ENCODE measurements at places on chromosomes 11 and 22.

DNA sequence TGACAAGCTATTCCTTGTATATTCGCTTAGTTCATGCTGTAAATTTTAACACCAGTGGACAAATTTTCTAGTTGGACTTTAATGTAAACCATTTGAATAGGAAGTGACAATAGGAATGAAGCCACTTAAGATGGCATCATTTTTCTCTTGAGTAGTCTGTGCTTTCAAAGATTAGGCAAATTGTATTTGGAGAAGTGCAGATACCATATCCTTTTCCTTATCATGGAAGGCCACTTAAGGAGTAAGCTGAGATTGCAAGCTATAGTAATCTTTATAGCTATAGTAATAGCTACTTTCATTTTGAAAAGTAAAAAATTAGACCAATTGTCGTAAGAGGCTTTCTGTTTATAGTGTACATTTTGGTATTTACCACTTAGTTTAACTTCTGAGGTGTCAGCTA, 12.8 kb downstream of the CAPRIN1 start:
- H3K27me3 ChIP-seq: no peaks in the 10 kb centered on the region
- H3K4me1 ChIP-seq: peaks cover 74% of the 10 kb centered on the region
- H3K4me3 ChIP-seq: no peak overlapping the region
- no peaks in the 10 kb centered on the region for H3K36me3 ChIP-seq
- DNase-seq: no peak

DNA sequence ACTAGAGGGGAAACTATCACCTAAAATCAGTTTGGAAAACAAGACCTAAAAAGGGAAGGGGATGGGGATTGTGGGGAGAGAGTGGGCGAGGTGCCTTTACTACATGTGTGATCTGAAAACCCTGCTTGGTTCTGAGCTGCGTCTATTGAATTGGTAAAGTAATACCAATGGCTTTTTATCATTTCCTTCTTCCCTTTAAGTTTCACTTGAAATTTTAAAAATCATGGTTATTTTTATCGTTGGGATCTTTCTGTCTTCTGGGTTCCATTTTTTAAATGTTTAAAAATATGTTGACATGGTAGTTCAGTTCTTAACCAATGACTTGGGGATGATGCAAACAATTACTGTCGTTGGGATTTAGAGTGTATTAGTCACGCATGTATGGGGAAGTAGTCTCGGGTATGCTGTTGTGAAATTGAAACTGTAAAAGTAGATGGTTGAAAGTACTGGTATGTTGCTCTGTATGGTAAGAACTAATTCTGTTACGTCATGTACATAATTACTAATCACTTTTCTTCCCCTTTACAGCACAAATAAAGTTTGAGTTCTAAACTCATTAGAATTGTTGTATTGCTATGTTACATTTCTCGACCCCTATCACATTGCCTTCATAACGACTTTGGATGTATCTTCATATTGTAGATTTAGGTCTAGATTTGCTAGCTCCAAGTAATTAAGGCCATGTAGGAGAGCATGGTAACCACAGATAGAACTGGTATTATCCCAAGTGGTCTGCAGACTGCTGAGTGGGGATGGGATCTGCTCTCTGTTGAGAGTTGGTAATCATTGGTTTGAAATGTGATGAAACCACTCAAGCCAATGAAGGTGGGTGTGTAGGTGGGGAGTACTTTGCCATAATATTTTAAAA, 3.6 kb downstream of the NEAT1 start:
- H3K4me1 ChIP-seq: peaks cover 50% of the 10 kb centered on the region
- H3K27ac ChIP-seq: peak overlapping the region; percentile 98
- peak; percentile 74 for DNase-seq
- peak overlapping the region; percentile 95 for H3K4me3 ChIP-seq
- no peaks in the 10 kb centered on the region for H3K27me3 ChIP-seq

DNA sequence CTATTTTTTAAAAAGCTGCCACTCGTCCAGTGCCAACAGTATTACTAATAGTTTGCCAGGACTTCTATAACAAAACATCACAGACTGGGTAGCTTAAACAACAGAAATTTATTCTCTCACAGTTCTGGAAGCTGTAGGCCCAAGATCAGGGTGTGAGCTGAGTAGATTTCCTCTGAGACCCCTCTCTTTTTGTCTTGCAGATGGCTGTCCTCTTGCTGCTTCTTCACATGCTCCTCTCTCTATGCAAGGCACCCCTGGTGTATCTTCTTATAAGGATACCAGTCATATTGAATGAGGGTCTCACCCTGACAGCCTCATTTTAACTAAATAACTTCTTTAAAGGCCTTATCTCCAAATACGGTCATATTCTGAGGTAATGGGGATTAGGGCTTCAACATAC, 390.9 kb downstream of the DLG2 start:
- DNase-seq: no peak
- no peak overlapping the region for H3K27ac ChIP-seq
- no peaks in the 10 kb centered on the region for H3K4me1 ChIP-seq

- no peak overlapping the region for H3K4me3 ChIP-seq
- no peak overlapping the region for H3K27ac ChIP-seq
- no peaks in the 10 kb centered on the region for H3K27me3 ChIP-seq
- no peaks in the 10 kb centered on the region for H3K36me3 ChIP-seq
- DNase-seq: no peak
Observed at GRCh38 chr11:130206141-130206540, 46.6 kb downstream of the ST14 start.

DNA sequence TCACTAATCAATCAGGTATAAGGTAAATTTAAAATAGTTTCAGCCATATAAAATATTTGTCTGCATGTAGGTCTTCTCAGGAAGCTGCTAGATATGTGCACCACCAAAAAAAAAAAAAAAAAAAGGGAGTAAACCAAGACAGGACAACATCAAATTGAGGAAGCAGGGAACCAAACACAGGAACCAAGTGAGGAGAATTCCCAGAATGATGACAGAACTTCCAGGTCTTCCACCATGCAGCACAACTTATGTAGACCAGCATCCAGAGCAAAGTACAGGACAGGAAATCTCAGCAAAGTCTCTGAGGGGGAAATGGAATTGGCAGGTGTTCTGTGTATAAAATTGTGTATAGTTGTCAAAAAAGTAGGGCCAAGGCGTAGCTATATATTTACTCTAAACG, 101.2 kb upstream of the CTSC start:
- H3K4me3 ChIP-seq: no peak overlapping the region
- DNase-seq: no peak
- H3K36me3 ChIP-seq: no peaks in the 10 kb centered on the region
- no peak overlapping the region for H3K27ac ChIP-seq
- H3K4me1 ChIP-seq: no peaks in the 10 kb centered on the region

GRCh38 chr22:49571326-49571725, 256.3 kb downstream of the BRD1 start:
- no peak for DNase-seq
- no peaks in the 10 kb centered on the region for H3K36me3 ChIP-seq
- no peaks in the 10 kb centered on the region for H3K4me1 ChIP-seq

- no peaks in the 10 kb centered on the region for H3K27me3 ChIP-seq
- no peak for DNase-seq
- no peaks in the 10 kb centered on the region for H3K36me3 ChIP-seq
- no peak overlapping the region for H3K27ac ChIP-seq
- H3K4me3 ChIP-seq: no peak overlapping the region
Observed at GRCh38 chr22:29138556-29139305, 65.9 kb downstream of the KREMEN1 start.

- H3K36me3 ChIP-seq: peaks cover 47% of the 10 kb centered on the region
- no peaks in the 10 kb centered on the region for H3K27me3 ChIP-seq
- no peak overlapping the region for H3K4me3 ChIP-seq
- no peak for DNase-seq
- no peak overlapping the region for H3K27ac ChIP-seq
Observed at GRCh38 chr11:126339863-126340434, 15.5 kb upstream of the ST3GAL4 start.

GRCh38 chr11:95790933-95791708, 823 bp downstream of the CEP57 start:
- H3K27ac ChIP-seq: peak overlapping the region; percentile 99
- H3K4me3 ChIP-seq: peak overlapping the region; percentile 68
- DNase-seq: peak; percentile 42
- no peaks in the 10 kb centered on the region for H3K27me3 ChIP-seq
- H3K36me3 ChIP-seq: peaks cover 5% of the 10 kb centered on the region
- peaks cover 47% of the 10 kb centered on the region for H3K4me1 ChIP-seq

- no peaks in the 10 kb centered on the region for H3K36me3 ChIP-seq
- H3K4me3 ChIP-seq: peak overlapping the region; percentile 71
- H3K4me1 ChIP-seq: peaks cover 33% of the 10 kb centered on the region
- H3K27ac ChIP-seq: peak overlapping the region; percentile 95
Observed at GRCh38 chr11:9461063-9461759, 399 bp downstream of the ZNF143 start.

- no peak for DNase-seq
- H3K27me3 ChIP-seq: no peaks in the 10 kb centered on the region
- H3K4me1 ChIP-seq: no peaks in the 10 kb centered on the region
- H3K27ac ChIP-seq: no peak overlapping the region
- H3K36me3 ChIP-seq: no peaks in the 10 kb centered on the region
Observed at GRCh38 chr11:122319085-122319484, 203.1 kb upstream of the BLID start.

- H3K27ac ChIP-seq: no peak within 1 kb of the TSS
- H3K4me3 ChIP-seq: no peak within 1 kb of the TSS
- peaks cover 7% of the 10 kb centered on the region for H3K27me3 ChIP-seq
- H3K36me3 ChIP-seq: no peaks in the 10 kb centered on the region
- no peak for DNase-seq
Observed at GRCh38 chr11:22666325-22666687, at the start of gene GAS2. TSS of gene GAS2 (plus strand) at chr11:22666611. CDS start at chr11:22674870, 8,259 bp downstream.

- H3K36me3 ChIP-seq: no peaks in the 10 kb centered on the region
- H3K4me3 ChIP-seq: no peak overlapping the region
- peak overlapping the region; percentile 1 for H3K27ac ChIP-seq
Observed at GRCh38 chr11:121420398-121420797, 31.7 kb upstream of the SORL1 start.

- no peak overlapping the region for H3K4me3 ChIP-seq
- DNase-seq: no peak
- no peak overlapping the region for H3K27ac ChIP-seq
Observed at GRCh38 chr22:27643907-27644306, 157.6 kb downstream of the MN1 start.

- H3K27me3 ChIP-seq: no peaks in the 10 kb centered on the region
- no peak overlapping the region for H3K27ac ChIP-seq
- no peak overlapping the region for H3K4me3 ChIP-seq
- H3K36me3 ChIP-seq: no peaks in the 10 kb centered on the region
- peak; percentile 31 for DNase-seq
Observed at GRCh38 chr11:125874556-125875124, 12.8 kb upstream of the HYLS1 start.

- no peak overlapping the region for H3K4me3 ChIP-seq
- H3K27me3 ChIP-seq: no peaks in the 10 kb centered on the region
- H3K27ac ChIP-seq: no peak overlapping the region
- no peak for DNase-seq
- no peaks in the 10 kb centered on the region for H3K4me1 ChIP-seq
Observed at GRCh38 chr22:43167001-43167589, 15.7 kb downstream of the TSPO start.

GRCh38 chr11:87574193-87574592, 536.5 kb downstream of the TMEM135 start:
- H3K27me3 ChIP-seq: no peaks in the 10 kb centered on the region
- no peak for DNase-seq
- no peak overlapping the region for H3K4me3 ChIP-seq
- H3K27ac ChIP-seq: no peak overlapping the region
- H3K36me3 ChIP-seq: no peaks in the 10 kb centered on the region

- no peaks in the 10 kb centered on the region for H3K27me3 ChIP-seq
- DNase-seq: no peak
- H3K36me3 ChIP-seq: no peaks in the 10 kb centered on the region
- H3K4me3 ChIP-seq: no peak overlapping the region
Observed at GRCh38 chr11:79402912-79403311, 37.9 kb downstream of the TENM4 start.

DNA sequence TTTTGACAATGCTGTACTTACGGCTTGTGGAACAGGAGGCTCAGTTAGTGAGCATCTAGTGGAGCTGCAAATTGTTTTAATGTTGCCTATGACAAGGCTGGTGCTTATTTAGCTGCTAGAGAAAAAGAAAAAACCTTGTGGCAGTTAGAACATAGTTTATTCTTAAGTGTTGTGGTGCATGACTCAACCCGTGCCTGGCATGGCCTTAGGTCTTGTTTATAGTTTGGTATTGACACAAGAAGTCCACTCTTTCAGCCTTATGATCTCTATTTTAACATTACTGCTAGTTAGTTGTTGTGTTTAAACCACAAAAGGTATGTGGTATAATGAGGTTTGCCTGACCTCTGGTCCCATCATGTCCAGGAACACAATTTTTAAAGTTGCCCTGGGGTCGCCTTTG, 744.6 kb downstream of the FAM181B start:
- no peak for DNase-seq
- no peaks in the 10 kb centered on the region for H3K4me1 ChIP-seq
- H3K4me3 ChIP-seq: no peak overlapping the region
- H3K27me3 ChIP-seq: no peaks in the 10 kb centered on the region
